ENCODE measurements at places on chromosomes 3 and 15.
A peak's percentile ranks its signal among the peaks of the same experiment; 100 is the strongest.

- DNase-seq, result no peak
These were observed 240.2 kb downstream of the ADAMTS17 start for GRCh38 chr15:100101426-100102089.

DNA sequence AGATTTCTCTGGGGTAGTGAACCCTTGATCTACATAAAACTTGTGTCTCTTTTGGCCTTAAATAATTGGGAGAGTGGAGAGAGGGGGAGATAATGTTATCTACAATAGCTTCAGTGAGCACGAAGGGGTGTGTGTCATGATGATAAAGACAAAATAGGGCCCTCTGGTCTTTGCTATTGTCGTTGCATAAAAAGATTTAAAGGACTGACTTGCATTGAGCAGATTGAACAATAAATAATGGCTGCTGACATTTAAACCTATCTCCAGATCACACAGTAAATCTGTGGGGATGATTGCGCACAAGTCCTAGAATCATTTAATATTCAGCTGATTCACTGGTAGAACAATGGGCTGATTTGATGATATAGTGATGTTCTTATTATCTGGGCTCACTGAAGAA is 71.3 kb upstream of the GAP43 start:
- DNase-seq, result no peak

GRCh38 chr15:80780416-80781221 is 1.4 kb downstream of the CEMIP start:
- peak; percentile 54 for DNase-seq

- peak; percentile 58 for DNase-seq
These were observed 114.2 kb downstream of the KLF13 start for GRCh38 chr15:31440754-31441311.

DNA sequence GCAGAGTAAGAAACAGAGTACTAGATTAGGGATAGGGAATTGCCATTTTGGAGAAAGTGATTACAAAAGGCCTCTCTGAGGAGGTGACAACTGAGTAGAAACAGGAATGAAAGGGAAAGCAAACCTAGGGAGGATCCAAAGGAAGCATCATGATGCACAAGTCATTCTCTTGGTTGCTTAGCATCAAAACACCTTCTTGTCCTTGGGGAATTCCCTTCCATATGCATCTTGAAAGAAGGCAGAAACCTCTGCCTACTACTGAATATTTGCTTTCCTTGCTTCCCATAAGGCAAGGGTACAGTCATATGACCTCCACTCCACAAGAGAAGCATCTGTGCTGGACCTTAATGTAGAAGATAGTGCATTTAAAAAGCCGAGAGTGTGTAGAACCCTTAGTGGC is 24.1 kb downstream of the GABPB1 start:
- DNase-seq, result no peak
